ENCODE measurements at places on chromosomes 7 and 10.

DNA sequence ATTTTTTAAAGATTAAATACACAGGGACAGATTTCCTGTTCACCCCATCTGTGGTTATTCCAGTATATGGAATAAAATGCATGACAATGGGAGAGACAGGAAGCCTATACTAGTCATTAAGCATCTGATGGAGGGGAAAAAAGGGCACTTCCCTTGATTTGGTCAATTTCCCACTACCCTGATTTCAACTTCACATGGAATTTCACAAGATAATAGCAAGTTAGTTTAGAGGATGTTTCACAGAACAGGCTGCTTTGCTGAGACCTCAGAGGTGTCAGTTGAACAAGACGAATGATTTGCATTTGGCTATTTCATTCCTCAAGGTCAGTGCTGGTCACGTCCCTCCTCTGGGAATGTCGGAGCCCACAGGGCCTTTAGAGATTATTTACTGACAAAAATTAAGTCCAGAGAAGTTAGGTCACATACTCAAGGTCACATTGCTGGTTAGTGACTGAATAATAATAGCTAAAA is 4.7 kb upstream of the ITPRIP start:
- no peak for DNase-seq

- no peak for DNase-seq
These were observed 24.5 kb downstream of the TMEM120A start for GRCh38 chr7:75969704-75970498.

DNA sequence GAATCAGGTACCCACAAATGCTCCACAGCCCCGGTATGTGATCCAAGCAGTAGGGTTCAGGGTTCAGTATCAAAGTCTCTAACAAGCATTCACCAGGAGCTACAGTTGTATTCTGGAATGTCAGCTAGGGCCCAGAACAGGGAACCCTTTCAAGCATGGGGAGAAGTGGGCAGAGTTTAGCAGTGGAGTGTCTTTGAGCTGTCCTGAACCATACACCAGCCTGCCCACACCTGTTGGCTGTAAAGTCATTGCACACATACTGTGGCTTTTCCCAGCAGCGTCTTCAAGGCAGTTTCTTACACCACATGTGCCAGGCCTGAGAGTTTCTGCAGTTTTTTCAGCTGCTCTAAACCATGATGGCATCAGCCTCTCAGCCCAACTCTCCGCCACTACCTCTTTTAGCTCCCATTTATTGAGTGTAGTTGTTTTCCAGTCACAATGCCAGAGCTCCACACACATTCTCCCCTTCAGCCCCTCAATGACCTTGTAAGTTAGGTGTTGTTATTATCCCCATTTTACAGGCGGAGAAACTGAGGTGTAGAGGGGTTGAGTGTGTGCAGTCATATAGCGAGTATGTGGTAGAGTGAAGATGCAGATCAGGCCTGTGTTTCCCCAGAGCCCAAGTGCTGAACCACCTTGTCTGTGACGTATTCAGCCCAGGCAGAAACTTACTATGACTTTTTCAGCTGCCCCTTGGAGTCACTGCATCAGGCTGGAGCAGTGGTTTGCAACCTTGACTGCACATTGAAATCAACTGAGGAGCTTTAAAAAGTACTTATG is 83.1 kb downstream of the CHN2 start:
- no peak for DNase-seq

DNA sequence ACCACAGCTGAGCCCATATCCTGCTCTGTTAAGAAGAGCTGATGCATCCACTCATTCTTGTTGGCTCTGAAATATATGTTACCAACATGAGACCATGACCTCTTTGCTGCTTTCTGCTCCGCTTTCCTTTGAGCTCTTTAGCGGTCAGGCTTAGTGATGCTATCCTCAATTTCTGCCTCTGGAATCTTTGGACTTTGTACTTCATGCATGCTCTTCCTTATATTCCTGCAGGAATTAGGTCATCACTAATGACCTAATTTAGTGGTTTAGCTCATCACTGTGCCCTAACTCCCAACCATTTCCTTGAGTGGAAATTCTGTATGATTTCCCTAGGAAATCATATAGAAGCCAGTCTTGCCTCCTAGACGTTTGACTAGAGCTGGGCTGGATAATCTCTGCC is 119.5 kb downstream of the AOAH start:
- no peak for DNase-seq

DNA sequence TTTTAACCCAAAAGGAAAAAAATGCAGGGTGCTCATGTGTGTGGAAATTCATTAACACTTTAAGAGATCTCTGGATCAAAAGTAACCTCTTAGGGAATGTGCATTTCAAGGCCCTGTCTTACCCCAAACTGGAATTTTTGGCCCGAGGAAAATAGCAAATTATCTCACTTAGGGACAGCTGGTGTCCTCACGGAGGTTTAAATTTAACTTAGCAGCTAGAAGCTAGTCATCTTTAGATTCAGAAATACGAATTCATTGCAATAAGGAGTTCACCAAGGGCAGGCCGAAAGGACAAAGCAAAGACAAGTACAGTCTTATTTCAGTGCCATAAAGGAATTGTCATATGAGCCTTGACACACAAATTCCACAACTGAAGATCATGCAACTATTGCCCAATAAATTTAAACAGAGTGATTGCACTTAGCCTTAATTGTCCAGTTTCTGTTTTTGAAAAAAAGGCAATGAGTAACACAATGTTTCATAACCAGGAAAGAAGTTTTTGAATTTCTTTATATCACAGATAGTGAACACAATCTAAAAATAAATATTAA is 22.4 kb upstream of the SEMA3C start:
- DNase-seq, result no peak

DNA sequence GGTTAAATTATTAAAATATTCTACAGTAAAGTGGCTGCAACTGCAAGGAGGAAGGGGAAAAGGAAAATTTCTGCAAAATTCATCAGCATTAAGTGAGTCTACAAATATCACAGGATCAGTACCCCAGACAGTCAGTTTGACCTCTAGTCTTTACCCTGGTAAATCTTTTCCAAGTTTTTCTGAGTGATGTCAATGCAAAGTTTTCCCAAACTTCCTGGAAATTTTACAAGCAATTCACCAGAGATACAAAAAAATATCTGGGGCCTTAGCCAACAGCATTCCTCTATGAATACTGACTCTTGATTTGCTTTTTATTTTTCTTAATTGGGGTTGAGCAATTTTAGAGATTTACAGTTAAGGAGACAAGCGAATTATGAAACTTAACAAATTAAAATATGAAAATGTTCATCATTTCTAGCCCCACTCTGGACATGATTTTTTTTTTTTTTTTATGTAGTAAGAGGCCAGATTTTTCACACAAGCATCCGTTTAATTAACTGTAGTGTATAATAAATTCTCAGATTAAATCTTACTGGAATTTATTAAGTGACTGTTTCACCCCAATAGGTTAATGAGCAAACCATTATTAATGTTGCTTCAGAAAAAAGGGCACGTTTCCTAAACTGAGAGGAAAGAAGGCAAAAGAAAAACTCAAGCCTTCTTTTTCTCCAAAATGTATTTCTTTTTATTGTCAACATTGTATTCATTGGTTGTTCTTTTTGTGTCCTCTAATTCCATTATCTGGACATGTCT is 539.5 kb upstream of the FZD8 start:
- no peak for DNase-seq

Measured in esophagus squamous epithelium (tissue), 5 donors.